Placental epithelial cell (primary cell): ENCODE measurements at places on chromosomes 7 and 10. TPM values are rescaled to one million over a fixed set of nuclear protein-coding genes. Genes with fewer than 3 reads are reported as not detected.

The CALHM1 gene
- not detected in 2 replicates for total RNA-seq

The ZC3HAV1 gene
- 20.8 and 32.6 TPM in 2 replicates for total RNA-seq

The LIPK gene
- not detected in 2 replicates for total RNA-seq

The PLA2G12B gene
- not detected in 2 replicates for total RNA-seq

The MUC3A gene
- under 0.01 TPM in 1 of 2 replicates, not detected in the other for total RNA-seq

The SPDYE2 gene
- total RNA-seq: not detected in 2 replicates

The DEPP1 gene
- 0.87 and 1.2 TPM in 2 replicates for total RNA-seq

The HTR5A gene
- not detected in 2 replicates for total RNA-seq

The IFIT5 gene
- total RNA-seq: 11.8 and 13.7 TPM in 2 replicates

The ZNF503 gene
- 14.1 and 18.1 TPM in 2 replicates for total RNA-seq
